ENCODE measurements at places on chromosomes 7 and 10.

GRCh38 chr7:50308532-50309385 is 4.2 kb downstream of the IKZF1 start:
- no peak for DNase-seq

DNA sequence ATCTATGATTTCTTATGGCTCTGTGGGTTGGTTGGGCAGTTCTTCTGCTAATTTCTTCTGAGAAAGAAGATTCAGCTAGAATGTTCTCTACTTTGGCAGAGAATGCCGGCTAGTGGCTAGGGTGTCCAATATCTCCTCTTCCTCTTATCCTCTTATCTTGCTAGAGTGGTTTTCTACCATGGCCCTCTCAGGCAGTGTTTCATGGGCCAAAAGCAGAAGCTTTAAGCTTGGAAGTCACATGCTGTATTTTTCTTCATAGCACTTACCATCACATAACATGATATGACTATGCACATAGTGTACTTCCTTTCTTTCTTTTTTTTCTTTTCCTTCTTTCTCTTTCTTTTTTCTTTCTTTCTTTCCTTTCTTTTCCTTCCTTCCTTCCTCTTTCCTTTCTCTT is 140.0 kb downstream of the ITGB8 start:
- DNase-seq = no peak

DNA sequence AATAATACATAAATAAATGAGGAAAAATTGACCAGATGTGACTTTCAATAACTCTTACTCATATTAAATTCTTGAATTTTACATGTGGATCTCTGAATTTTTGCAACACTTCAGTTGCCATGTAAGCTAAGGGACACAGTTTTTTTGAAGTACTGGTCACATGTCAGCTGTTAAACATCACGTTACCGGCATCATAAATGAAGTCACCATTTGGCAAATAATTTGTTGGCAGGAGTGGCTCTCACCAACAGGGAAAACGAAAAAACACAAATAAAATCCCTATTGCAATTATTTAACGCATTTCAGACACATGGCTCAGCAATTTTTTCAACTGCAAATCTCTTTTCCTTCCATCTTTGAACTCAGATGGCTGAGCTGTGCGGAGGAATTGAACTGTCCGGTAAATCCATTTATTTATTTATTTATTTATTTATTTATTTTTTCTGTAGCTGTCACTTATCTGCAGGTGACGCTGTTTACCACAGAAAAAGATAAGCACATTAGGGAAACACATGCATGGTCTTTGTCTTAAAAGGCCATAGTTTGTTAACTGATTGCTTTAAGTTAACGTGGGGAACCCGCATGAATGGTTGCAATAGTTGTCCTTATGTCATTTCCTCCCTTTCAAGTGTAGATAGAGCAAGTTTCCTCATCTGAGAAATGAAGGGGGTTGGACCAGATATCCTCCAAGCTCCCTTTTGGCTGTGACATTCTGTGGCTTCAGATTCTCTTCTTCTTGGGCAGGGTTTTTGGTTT is 64.7 kb upstream of the JAZF1 start:
- DNase-seq = no peak

DNA sequence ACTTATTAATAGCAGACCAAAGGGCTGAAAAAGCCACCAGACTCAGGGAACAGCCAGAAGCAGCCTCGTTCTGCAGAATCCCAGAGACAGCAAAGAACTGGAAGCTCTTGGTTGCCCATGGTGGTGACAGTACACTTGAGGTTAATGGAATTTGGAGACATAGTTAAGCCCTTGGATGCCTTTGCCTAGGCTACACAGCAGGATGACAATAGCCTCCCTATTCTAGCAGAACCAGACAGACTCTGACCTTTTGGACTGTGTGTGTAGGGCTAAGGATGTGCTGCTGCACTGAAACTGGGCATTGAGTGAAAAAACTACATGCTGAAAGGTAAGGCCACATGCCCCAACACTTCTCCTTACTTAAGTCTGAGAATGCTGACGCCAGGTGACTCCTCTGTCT is 22.7 kb downstream of the OTUD1 start:
- no peak for DNase-seq

DNA sequence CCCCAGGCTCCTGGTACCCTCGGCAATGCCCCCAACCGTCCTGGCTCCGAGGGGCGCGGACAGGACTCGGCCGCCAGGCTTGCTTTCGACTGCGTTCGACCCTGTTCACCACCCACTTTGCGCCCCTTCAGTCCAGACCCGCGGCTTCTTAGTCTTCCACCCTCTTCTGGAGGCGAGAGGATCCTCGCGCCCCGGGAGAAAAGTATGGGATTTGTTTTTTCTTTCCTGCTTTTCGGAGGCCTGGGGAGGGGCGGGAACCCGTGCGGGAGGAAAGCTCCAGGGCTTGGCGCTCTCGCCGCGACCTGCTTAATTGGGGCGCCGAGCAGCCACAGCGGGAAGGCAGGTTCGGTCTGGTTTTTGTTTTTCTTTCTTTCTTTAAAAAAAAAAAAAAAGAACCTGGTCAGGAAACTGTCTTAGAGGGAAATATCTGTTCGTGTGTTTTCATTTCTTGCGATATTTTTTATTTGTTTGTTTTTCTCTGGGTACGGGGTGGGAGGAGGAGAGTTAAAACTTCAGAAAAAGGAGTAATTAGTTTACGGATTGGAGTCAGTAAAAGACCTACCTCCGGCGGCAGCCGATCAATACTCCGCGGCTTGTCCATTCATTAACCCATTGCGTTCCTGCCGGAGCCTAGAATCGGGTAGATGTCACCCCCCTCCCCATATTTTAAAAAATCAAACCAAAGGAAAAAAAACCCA is 1.6 kb downstream of the EMX2 start:
- peak; percentile 37 for DNase-seq

DNA sequence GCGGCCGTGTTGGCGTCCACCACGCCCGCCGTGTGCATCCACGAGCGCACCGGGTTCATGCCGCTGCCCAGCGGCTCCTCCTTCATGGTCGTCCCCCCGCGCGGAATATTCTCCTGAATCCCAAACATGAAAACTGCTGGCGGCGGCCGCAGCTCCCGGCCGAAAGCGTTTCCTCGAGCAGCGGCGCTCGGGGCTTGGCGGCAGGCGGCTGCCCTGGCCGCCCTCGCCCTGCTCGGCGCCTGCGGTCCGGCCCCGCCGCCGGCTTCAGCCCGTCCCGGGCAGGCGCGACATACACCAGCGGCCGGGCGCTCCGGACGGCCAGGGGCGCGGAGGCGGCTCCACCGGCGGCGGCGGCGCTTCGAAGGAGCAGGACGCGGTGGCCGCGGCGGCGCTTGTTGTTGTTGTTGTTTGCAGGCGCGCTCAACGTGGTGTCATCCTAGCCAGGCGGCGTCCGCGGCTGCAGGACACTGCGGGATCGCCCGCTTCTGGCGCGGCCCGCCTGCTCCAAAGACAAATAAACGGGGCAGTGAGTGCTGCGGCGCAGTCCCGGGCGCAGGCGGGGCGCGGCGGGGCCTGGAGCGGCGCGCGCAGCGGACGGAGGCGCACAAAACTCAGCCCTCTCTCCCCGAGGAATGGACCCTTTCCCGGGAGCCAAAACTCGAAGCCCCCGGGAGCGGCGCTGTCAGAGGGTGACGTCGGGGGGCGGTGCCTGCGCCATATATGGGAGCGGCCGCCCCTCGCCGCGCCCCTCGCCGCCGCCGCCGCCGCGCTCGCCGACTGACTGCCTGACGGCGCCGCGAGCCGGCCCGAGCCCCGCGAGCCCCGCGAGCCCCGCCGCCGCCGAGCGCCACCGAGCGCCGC is at the start of gene EBF3:
EBF3 (minus strand) TSS at position 634 of the 861 bp plus-strand sequence; CDS start at position 128, 506 bp downstream.
- peak; percentile 91 for DNase-seq

DNA sequence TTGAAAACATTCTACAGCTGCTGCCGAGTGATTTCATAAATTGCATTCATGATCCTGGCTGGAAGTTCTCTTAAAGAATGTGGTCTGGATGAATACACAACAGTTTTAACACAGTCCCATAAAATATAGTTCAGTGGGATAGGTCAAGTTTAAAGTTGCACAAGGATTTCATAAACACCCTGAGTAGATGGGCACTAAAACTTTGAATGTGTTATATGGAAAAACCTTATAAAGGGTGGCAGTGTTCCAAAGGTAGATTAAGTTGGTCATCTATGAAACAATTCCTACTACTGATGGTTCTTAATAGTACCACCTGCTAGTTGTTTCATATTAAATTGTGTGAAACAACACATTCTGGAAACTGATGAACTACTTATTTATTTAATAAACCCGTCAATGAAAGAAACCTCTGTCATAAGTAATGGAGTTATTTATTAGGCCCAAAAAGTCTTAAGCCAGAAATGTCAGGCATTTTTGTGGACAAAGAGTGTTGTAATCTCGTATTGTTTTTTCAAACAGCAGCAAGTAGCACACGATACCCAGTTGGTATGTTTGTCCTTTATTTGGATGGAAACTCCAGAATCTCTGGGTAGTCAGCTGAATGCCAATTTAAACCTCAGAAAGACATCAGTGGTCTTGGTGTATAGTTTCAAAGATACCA is 14.3 kb upstream of the RPA3 start:
- no peak for DNase-seq

- DNase-seq = no peak
These were observed 104.1 kb downstream of the GPR85 start for GRCh38 chr7:112982441-112983063.

DNA sequence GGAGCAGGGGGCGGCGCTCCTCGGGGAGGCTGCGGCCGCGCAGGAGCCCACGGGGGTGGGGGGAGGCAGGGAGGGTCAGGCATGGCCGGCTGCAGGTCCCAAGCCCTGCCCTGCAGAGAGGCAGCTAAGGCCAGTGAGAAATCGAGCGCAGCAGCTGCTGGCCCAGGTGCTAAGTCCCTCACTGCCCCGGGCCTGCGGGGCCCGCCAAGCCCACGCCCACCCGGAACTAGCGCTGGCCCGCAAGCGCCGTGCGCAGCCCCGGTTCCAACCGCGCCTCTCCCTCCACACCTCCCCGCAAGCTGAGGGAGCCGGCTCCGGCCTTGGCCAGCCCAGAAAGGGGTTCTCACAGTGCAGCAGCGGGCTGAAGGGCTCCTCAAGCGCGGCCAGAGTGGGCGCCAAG is 28.3 kb upstream of the TES start:
- DNase-seq = no peak

GRCh38 chr10:122992031-122992585 is 11.9 kb downstream of the PSTK start:
- no peak for DNase-seq

GRCh38 chr10:86413046-86413728 is 46.6 kb upstream of the GRID1 start:
- DNase-seq = no peak

DNA sequence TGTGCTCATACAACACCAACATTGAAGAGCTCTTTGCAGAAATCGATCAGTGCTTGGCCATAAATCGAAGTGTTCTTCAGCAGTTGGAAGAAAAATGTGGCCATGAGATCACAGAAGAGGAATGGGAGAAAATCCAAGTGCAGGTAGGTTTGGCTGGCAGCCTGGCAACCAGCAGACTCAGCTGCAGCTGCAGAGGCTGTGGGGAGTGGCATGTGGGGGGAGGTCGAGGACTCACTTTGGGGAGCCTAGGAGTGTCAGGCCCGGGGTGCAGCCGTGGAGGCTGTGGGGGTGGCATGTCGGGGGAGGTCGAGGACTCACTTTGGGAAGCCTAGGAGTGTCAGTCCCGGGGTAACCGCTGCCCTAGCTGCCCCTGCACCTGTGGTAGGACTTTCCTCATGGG is 35.1 kb downstream of the RNF32 start:
- no peak for DNase-seq

- no peak for DNase-seq
These were observed 101.6 kb downstream of the DYNC2I1 start for GRCh38 chr7:158957921-158958491.

DNA sequence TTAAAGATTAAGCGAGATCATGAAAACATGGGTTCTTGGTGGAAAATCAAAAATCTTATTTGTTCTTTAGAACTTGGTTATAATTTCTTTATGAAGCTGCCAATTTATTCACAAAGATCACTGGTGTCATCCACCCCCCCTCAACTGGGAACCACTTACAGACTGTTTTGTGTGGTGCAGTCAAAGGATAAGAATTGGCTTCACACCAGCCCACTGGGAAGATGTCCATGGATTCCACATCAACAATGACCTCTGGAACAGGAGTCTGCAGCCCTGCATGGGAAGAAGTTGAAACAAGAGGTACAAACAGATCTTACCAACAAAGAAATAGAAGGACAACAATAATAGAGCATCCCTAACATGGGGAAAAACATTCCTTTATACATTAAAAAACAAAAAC is 205.2 kb downstream of the SFMBT2 start:
- no peak for DNase-seq

GRCh38 chr10:78553792-78554191 is 515.0 kb upstream of the ZMIZ1 start:
- DNase-seq = no peak

- no peak for DNase-seq
These were observed 38.8 kb downstream of the SND1 start for GRCh38 chr7:127690806-127691205.

DNA sequence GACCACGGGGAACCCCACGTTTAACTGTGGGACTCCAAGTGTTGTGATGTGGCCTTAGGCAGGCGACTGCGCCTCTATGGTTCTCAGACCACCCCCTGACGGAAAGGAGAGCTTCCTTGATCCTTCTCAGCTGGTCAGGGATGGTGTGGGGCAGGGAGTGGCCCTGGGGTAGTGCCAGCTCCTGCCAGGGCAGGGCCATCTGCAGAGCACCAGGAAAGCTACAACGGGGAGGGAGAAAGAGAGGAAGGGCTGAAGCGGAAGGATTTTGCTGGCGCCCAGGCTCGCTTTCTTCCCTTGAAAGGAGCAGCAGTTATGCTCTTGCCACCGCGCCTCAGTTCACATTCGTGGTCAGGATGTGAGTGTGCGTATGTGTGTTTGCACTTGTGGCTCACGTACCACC is 74.9 kb upstream of the PCBD1 start:
- DNase-seq = no peak

DNA sequence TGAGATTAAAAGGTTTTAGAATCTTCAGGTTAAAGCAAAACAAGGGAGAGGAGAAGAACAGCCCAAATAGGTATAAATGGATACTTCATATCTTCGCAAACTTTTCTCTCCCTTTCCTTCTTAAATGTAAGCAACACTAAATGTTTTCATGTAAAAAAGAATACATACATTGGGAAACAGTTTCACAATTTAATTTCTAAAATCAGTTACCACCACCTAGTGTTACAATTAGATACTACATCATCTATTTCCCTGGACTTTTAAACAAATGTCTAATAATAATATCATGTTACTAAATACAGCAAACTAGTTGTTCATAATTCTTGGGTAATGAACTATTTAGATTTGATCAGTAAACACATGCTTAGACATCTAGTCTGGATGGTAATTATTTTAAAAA is 35.8 kb downstream of the MINDY3 start:
- DNase-seq = no peak

DNA sequence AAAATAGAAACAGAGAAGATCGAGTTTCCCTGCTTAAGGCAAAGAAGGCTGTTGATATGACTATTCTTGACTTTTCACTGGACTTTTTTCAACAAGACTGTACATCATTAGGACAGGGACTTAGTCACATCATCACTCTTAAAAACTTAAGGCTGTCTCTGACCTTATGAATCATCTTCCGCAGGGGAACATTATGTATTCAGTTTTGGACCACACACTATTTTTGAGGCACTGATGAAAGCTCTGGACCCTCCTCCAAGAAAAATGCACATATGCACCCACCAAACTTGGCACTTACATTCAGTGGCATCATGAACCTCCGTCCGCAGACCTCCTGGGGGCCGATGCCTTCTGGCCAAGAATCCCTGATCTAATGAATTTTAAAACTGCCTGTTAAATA is 96.4 kb downstream of the CALD1 start:
- DNase-seq = no peak

- no peak for DNase-seq
These were observed 712.1 kb upstream of the NRP1 start for GRCh38 chr10:34046506-34047034.

Data from HEK293T (cell line).